ENCODE measurements at places on chromosomes 16 and 17.

GRCh38 chr17:73327676-73328075, 15.9 kb upstream of the CDC42EP4 start:
- no peak for DNase-seq

DNA sequence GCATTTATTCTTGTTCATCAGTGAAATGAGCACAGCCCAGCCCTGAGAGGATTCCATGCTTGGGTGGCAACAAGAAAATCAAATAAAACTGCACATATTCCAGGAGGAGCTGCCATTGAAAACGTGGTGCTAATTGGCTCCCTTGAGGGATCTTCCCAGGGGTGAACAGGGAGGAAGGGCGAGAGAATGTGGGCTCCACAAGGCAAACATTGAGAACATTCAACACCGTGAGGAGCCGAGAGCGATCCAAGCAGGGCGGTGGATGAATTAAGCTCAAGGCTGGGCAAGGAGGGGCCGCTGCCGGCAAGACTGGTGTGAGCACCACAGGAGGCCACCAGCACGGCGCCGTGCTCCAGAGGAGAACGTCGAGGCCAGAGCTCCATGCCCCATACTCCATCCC, 166.9 kb downstream of the C16orf95 start:
- DNase-seq = no peak

DNA sequence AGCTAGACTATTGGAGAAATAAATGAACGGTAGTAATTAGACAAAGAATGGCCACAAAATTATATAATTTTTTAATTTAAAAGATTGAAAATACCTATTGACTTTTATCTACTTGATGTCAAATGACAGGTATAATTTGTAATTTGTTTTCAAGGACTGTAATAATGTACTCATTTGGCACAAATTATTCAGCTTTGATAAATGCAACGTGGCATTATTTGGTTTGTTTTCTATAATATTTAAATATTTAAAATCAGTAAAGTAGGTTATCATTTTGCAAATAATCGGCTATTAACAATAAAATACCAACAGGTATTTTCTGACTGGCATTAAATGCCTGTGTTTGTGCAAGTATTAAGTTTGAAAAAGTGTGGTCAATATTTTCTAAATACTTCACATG, 60.6 kb downstream of the CDH11 start:
- DNase-seq = no peak

DNA sequence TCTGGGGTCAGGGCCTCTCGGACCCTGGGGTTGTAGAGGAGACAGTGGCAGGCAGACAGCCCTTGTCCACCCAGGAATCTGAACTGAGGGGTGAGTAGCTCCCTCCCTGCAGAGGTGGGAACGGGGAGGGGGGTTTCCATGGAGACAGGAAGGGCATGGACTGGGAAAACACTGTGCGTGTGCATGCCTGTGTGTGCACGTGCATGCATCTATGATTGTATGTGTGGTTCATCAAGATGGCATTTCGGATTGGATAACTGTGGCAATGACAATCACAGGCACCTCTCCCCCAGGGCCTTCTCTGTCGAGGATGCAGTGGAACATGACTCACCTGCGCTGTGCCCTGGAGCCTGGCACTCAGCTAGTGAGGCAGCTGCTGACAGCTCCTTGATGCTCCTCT, 6.1 kb upstream of the CD300C start:
- DNase-seq = peak; percentile 3

DNA sequence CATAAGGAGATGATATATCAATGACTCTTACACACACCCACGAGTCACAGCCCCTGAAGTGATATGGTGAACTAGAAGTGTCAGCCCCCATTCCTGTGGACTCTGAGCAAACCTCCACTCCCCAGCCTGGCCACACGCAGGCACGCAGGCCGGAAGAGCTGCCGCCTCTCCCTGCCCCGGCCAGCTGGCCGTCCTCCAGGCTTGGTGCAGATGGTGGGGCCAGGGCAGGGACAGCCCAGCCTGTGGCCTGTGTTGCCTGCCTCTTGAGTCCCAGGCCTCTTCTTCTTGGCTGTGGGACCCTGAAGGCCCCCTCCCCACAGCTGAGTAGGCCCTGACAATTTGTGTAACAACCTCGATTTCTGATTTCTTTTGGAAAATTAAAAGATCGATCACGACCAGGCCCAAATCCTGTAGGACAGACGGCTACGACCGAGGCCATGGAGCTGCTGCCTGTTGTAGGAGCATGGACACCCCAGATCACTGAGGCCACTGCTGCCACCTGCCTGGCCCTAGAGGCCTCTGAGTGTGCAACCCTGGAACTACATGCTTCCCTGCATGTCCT, 10.0 kb upstream of the MPRIP start:
- peak; percentile 91 for DNase-seq

DNA sequence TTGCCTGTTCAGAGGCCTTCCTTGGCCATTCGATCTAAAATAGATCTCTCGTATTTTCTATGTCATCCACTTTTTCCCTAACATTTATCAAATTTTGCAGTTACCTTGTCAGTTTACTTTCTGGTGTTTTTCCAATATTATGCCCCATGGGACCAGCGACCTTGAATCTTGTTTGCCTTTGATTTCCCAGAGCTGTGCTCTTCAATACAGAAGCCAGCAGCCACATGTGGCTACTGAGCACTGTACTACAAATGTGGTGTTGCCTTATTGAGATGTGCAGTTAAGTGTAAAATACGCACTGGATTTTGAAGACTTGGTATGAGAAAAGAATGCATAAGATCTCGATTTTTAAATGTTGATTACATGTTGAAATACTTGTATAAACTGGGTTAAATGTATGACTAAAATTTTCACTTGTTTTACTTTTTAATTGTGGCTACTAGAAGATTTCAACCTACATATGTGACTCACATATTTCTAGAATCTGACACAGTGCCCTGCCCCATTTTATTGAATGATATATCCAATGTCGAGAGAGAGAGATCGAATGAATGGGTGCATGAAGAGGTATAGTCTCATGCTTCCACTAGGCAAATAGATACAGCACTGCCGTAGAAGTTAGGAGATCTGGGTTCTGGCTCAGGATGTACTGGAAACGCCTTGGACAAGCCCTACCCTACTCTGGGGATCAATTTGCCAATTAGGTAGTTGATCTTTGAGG, 824 bp upstream of the PSME3 start:
- no peak for DNase-seq

DNA sequence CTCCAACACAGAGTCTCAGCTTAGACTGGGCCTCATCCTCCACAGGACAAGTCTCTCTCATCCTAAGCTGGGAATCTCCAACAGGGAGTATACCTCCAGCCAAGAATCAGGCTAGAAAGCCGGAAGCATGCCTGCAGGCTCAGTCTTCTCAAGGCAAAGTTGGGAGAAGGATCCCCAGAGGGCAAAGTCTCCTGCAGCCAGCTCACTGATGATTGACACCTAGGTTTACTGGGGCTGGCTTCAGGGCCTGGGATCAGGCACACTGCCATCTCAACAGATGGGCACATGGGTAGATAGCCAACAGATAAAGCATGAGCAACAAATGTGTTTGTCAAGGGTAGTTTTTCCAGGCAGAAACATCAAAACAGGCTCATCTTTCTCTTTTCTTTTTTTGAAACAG, 56.1 kb upstream of the TOX3 start:
- no peak for DNase-seq

DNA sequence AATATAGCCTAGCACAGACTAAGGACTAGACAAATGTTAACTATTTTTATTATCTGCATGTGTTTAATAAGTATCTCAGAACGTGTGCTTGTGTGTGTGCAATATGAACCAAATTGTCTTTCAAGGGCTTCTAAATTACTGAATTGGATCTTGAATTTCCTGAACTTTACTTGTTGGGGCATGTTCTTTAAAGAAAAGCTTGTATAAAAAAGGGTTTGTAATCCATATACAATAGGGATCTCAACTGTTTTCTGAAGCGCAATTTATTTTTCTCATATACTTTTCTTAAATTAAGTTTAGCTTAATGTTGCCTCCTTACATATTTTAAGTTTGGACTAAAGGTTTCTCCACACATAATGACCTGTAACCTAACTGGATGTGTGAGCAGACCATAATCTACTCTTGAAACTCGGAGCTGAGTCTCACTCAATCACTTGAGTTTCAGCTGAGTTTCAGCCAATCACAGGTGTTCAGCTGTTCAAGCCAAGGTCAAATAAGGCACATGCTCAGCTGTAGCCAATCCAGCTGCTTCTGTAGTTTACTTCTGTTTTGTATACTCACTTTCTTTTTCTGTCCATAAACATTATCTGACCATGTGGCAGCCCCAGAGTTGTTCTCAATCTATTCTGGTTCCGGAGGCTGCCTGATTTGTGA, 72.3 kb downstream of the CDK5R1 start:
- no peak for DNase-seq

- DNase-seq = peak; percentile 79
These were observed 631 bp downstream of the TRAF7 start for GRCh38 chr16:2155977-2156848.

- DNase-seq = no peak
These were observed 29.0 kb downstream of the SPAG9 start for GRCh38 chr17:51091635-51092034.

- no peak for DNase-seq
These were observed 1.5 kb upstream of the SUMO2 start for GRCh38 chr17:75183999-75184884.

- peak; percentile 70 for DNase-seq
These were observed at the start of gene EVI2A for GRCh38 chr17:31321481-31321880. EVI2A (minus strand) TSS chr17:31321622; CDS start chr17:31319013, 2,609 bp downstream.

DNA sequence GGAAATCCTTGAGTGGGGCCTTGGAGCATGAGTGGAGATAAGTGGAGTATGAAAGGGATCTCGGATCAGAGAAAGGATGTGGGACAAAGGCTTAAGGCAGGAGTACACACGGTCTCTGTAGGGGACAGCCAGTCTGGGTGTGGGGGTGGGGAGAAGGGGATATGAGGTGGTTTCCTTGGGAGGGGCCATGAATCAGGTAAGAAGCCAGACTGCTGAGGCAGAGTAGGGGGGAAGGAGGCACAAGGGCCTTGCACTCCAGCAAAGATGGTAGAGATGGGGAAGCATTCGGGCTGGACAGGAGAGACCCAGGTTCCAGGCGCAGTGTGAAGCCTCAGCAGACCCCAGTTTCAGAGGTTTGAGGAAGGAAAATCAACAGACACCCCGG, 1.6 kb downstream of the HSD11B2 start:
- no peak for DNase-seq

- DNase-seq = peak; percentile 31
These were observed 76.0 kb downstream of the CHD9NB start for GRCh38 chr16:52976539-52977167.

- DNase-seq = no peak
These were observed 65.5 kb downstream of the IQCK start for GRCh38 chr16:19783363-19784182.

GRCh38 chr16:7709186-7709585, 376.5 kb downstream of the RBFOX1 start:
- no peak for DNase-seq

DNA sequence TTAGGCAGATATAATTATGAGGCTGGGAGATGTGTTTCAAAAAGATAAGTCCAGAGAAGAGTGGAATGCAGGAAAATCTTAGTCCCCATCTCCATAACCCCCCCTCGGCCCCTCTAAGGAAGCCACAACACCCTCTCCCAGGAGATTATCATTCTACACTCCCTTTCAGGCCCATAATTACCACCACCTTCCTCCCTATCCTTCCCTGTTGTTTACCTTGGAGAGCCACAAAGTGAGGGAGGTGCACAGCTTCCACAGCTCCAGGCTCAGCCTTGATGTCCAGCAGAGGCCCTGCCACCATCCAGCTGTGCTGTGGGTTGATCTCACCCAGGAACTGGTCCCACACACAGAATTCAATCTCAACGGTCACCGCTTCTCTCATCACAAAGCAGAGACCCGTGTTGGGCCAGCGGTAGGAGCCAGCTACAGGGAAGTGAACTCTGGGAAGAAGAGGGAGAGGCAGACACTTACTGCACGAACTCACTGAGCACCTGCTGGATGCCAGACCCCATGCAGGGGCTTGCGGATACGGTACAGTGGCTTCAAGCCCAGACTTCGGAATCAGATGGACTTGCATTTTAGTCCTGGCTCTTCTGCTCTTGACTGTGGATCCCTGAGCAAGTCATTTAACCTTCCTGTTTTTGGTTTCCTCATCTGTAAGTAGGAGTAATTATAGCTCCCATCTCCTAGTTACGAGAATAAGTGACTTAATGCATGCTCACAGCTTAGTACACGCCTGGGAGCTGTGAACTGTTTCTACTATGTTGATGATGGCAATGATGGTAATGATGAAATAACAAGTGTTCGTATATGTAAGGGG, 44.1 kb downstream of the MIS12 start:
- DNase-seq = no peak

GRCh38 chr16:78489072-78489471, 389.6 kb downstream of the WWOX start:
- DNase-seq = no peak

DNA sequence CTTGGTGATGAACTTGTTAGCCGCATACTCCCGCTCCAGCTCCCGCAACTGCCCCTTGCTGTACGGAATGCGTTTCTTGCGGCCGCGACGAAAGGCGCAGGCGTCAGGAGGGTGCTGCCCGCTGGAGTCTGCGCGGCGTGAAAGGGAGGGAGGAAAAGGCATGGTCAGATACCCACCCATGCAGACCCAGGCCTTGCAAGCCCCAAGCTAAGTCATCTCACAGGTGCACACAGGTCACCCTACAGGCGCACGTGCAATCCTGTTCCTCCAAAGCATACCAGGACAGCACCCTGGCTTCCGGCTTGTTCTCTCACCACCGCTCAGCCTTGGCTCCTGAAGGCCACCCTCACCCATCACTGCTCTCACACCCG, 1.6 kb downstream of the HOXB13 start:
- DNase-seq = no peak

Data from AG10803 (cell line).